Endothelial cell (in vitro differentiated cells): ENCODE measurements at places on chromosomes 7 and 10.

DNA sequence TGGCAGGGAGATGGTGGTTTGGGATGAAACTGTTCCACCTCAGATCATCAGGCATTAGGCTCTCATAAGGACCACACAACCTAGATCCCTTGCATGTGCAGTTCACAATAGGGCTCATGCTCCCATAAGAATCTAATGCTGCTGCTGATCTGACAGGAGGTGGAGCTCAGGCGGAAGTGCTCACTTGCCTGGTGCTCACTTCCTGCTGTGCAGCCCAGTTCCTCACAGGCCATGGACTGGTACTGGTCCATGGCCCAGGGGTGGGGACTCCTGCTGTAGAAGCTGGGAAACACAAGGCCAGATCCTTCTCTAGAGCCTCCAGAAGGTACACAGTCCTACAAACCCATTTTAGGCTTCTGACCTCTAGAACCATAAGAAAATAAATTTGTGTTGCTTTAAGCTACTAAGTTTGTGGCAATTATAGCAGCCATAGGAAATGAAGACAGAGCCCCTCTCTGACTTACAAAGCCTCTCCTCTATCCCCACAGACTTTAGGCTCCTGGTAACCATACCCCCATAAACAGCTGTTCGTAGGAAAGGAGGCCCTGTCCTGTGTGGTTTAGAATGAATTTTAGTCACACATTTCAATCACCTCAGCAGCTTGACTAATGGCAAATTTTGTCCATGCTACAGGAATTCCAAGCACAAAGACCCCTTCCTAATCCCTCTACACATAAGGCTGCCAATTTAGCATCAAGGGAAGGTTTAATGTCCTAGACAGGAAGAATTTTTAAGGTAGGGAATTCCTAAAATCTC is 206.1 kb upstream of the PHYHIPL start:
- no peak for DNase-seq

DNA sequence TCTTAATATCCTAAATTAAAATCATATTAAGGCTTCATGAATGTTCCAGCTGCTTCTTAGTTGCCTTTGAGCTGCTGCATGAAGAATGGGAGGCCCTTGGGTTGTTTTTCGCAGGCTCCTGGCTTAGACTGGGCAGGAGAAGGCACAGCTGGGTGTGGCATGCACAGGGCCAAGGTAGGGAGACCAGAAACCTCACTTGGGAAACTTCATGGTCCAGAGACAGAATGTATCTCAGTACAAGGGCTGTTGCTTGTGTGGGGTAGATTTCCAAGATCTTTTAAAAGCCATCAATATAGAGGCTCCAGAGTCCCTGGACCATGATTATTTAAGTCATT is 49.9 kb downstream of the BUB3 start:
- DNase-seq, result no peak

GRCh38 chr7:94039368-94040035 is 35.3 kb upstream of the BET1 start:
- no peak for DNase-seq

GRCh38 chr10:64574371-64574770 is 1053.2 kb downstream of the REEP3 start:
- DNase-seq, result no peak

GRCh38 chr7:97020996-97021746 is 3.5 kb downstream of the DLX5 start:
- no peak for DNase-seq

GRCh38 chr7:155205368-155206317 is 92.0 kb upstream of the INSIG1 start:
- DNase-seq, result no peak

DNA sequence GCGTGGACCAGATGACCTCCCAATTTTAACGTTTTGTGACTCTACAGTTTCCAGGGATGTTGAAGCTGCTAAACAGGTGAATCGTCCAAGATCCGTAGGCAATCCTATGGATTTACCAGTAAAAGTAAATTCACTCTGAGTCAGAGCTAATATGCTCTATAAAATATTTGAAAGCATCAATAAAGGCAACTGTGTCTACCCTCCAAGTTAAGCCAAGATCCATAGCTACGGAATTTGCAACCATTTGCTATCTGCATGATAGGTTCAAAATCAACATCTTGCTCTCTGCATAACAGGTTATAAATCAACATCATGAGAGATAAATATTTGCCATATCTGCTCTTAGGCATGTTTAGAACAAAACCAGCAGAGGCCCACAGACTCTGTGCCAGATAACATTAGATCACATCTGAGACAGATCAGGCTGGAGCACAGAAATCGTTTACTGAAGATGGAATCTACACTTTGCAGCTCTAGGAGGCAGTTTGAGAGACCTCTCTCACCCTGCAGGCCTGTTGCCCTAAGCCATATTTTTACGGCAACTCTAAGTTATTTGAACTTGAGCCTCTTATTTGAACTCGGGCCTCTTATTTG is 80.7 kb upstream of the PDCD4 start:
- no peak for DNase-seq

- DNase-seq, result no peak
Observed at GRCh38 chr10:126972635-126973414, 67.6 kb downstream of the DOCK1 start.

DNA sequence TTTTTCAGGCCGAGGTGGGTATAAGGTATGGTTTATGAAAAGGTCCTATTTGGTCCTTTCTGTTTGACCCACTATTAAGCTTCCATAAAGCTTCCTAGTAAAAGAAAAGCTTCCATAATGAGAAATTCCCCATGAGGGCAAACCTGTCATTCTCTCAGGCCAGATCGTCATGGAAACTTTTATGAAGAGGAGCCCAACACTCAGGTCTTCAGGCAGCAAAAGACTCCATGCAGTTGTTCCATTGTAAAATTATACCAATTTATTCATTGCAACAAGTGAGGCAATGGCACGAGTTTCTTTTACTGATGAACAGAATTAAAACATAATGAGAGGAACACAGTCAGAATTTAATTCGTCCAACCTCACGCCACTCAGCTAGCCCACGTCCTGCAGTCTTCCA is 188.6 kb downstream of the MTERF1 start:
- no peak for DNase-seq

GRCh38 chr10:47241256-47241655 is 58.7 kb upstream of the GDF10 start:
- DNase-seq, result no peak

DNA sequence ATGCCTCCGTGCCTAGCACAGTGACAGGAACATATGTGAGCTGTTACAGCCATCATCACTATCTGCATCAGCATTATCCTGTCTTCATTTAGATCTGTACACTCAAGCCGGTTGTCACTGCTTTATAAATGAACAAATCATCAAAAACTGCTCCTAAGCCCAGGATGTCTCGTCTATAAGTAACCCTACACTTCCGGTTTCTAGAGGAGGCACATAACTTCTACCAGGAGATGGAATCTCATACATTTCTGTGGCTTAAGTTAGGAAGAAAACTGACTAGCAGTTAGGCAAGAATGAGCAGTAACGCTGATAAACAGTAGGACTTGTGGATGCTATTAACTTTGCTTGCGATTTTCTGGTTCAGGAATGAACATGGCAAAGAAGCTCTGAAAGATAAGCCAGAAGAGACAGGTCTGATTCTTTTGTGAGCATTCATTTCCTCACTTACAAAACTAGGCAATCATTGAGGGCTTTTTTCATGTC is 1199.2 kb downstream of the SORCS3 start:
- DNase-seq, result no peak

DNA sequence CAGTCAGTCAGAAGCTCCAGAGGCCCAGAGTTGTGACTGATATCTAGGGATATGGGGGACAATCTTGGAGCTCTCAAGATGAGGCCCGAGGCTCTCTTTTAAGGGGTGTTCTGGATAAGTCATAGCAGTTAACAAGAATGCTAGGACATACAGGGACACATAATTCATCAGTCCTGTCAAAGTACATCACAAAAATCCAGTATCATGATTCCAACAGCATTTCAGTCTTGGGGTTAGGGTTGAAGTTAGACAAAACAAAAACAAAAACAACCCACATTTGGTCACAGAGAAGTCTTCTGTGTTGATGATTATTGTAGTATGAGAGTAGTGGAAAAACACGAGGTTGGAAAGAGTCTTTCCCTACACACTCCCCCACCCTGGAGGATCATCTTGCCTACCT is 39.4 kb downstream of the BTRC start:
- no peak for DNase-seq
